ENCODE measurements at places on chromosomes 7 and 10.

- no peak for DNase-seq
Observed at GRCh38 chr7:15625466-15625865, 61.0 kb downstream of the MEOX2 start.

DNA sequence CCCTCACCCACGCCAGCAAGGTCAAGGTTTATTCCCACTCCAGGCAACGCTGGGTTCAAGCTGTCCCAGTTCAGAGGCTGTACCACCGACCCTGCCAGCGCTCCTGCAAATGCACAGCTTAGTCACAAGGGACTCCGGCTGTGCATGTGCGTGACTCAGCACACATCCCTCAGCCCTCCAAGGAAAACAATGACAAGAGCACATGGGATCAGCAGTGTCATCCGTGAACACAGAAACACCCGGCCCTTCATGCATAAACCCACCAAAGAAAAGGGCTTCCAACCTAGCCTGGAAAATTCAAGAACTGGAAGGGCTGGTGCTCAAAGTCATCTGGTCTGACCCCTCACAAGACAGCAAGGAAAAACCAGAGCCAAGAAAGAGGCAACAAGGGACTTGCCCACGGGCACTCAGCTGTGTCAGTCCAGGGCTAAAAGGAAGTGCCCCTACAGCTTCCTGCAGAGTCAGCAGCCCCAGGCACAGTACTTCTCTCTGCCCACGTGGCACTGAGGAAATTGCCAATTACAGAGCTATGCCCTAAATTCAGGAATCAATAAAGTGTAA, 106.1 kb downstream of the KCNMA1 start:
- DNase-seq: no peak

DNA sequence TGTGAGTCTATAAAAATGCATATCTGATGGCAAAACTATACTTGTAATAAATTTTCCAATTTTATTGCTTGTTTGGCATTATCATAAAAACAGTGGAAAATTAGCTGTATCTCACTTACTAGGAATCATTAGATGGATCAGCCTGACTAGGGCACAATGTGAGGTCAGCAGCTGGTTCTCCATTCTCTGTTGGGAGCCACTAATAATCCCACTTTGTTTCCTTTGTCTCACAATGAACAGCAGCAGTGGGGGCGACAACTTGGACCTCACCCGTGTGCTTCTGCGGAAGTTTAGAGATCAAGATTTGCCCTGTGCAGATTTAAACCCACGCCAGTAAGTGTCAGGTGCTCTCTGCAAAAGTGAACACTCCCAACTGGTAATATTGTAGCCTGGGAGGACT, 295.5 kb downstream of the ABCA13 start:
- no peak for DNase-seq

GRCh38 chr7:91953618-91954017, 13.0 kb downstream of the AKAP9 start:
- no peak for DNase-seq

DNA sequence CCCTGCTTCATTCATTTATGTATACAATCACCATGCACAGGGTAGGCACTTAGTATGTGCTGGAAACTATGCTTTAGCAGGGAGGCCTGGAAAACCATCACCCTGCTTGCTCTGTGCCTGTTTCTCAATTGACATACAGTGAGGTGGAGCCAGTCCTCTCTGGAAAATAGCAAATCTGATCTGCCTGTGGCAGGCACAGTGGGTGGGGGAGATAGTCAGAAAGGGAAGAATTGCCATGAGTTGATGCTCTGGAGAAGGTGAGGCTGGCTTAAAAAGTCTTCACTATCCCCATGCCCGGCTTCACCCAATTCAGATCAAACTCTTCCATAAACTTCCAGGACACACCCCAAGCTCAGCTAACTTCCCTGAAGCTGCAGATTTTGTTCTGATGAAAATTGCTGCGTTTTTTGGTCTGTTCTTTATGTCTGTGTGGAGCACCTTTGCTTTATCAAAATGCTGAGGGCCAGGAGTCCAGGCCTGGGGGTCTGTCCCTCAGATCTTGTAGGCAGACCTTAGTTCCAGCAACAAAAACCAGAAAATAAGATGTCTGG, 84.8 kb downstream of the ANK3 start:
- DNase-seq: no peak

- DNase-seq: no peak
Observed at GRCh38 chr10:131749767-131750142, 151.1 kb upstream of the PPP2R2D start.

- no peak for DNase-seq
Observed at GRCh38 chr10:114635101-114635500, 23.0 kb downstream of the ABLIM1 start.
